GM13976 (cell line): ENCODE measurements at places on chromosomes 13 and 19.
A peak's percentile ranks its signal among the peaks of the same experiment; 100 is the strongest.

DNA sequence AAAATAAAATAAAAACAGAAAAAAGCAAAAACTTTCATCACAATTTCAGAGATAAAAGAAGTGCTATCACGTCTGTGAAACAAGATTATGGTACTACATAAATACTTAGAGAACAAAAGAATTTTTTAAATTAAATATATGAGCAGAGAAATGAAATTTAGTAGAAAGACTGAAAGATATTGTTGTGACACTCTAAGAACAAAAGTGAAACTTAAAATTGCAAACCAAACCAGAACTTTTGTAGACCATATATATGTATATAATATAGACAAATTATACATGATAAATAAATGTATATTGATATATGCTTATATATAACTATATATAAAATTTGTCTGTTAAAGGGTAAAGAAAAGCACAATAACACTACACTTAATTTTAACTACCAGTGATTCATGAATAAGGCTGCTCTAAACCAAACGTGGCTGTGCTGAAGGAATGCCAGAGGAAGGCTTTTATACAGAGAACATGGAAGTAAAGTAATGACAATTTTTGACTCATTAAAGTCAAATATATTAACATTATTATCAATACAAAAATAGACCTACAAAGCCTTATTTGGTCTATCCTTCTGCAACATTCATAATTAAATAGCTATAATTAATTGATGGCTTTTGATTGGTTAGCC, 1516.7 kb upstream of the PCDH20 start:
- DNase-seq: no peak

DNA sequence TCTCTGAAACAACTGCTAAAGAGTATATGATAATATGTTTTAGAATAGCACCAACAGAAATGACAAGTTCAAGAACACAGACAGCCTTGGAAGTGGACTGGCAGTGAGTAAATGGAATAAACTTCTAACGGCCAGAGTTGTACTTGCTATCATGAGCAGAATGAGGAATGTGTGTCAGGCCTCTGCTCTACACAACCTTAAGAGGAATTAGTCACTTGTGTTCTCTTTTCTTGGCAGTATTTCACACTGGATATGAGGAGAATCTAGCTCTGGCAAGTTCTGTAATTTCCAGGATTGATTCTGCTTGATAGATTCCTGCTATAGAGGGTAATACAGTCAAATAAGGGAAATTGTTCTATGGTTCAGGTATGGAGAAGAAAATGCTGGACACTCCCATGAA, 757.3 kb downstream of the EFNB2 start:
- no peak for DNase-seq

- DNase-seq: no peak
Measured at GRCh38 chr19:49677231-49677900, at the start of gene PRMT1. TSS of gene PRMT1 (plus strand) at chr19:49677271. CDS start at chr19:49677281, 10 bp downstream.

GRCh38 chr19:17846146-17846545, 1.6 kb downstream of the JAK3 start:
- no peak for DNase-seq

- DNase-seq: no peak
Measured at GRCh38 chr13:99434258-99434788, 66.9 kb upstream of the TM9SF2 start.

GRCh38 chr13:101673360-101674105, 221.1 kb downstream of the ITGBL1 start:
- no peak for DNase-seq

DNA sequence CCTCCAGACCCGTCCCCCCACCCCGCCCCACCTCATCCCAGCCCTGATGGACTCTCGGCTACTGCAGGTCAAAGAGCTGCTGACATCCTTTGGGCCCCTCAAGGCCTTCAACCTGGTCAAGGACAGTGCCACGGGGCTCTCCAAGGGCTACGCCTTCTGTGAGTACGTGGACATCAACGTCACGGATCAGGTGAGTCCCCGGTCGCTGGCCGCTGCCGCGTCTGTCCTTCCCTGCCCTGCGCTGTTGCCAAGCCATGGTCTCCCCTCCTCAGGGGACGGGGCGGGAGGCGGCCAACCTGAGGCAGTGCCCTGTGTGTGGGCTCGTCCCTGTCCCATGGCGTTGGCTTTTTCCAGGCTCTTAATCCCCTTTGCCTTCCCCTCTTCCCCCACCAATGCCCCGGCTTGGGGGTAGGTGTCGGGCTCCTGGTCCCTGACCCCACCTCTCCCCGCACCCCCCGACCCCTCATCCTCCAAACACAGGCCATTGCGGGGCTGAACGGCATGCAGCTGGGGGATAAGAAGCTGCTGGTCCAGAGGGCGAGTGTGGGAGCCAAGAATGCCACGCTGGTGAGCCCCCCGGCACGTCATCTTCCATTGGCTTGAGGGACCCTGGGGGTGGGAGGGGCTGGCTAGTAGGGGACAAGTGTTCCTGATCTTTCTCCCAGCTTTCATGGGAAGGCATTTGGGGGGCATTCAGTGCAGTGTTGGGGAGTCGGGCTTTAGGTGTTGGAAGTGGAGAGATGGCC, 6.2 kb upstream of the EPN1 start:
- no peak for DNase-seq

DNA sequence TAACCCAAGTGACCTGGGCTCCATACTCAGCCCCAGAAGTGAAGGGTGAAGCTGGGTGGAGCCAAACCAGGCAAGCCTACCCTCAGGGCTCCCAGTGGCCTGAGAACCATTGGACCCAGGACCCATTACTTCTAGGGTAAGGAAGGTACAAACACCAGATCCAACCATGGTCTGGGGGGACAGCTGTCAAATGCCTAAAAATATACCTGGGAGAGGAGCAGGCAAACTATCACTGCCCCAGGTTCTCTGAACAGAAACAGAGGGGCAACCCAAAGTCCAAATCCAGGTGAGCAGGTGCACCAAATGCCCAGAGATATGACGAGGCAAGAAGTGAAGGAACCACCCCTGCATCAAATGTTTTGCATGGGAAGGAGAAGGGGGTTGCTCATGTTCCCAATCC, 6.1 kb upstream of the CEACAM7 start:
- DNase-seq: no peak

DNA sequence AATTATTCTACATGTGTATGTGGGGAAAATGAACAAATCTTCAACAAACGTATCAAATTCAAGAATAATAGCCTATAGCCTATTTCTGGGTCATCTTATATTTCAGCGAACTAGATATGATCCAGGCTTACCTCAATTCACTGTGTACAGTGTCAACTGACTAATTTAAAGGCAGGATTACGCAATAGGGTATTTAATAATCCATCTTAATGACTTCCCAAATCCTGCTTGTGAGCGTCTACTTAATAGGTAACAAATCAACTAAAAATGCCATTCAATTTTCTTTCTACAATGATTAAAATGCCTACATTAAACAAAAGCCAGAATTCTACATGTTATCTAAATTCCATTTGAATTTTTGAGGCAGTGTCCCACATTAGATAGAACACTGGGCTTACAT, 67.0 kb downstream of the USP12 start:
- no peak for DNase-seq

GRCh38 chr13:40213779-40214178, 452.7 kb downstream of the FOXO1 start:
- no peak for DNase-seq

GRCh38 chr19:51258165-51259160, 7.6 kb downstream of the SIGLECL1 start:
- no peak for DNase-seq

- no peak for DNase-seq
Measured at GRCh38 chr19:58086825-58087710, 11.0 kb downstream of the ZSCAN18 start.

DNA sequence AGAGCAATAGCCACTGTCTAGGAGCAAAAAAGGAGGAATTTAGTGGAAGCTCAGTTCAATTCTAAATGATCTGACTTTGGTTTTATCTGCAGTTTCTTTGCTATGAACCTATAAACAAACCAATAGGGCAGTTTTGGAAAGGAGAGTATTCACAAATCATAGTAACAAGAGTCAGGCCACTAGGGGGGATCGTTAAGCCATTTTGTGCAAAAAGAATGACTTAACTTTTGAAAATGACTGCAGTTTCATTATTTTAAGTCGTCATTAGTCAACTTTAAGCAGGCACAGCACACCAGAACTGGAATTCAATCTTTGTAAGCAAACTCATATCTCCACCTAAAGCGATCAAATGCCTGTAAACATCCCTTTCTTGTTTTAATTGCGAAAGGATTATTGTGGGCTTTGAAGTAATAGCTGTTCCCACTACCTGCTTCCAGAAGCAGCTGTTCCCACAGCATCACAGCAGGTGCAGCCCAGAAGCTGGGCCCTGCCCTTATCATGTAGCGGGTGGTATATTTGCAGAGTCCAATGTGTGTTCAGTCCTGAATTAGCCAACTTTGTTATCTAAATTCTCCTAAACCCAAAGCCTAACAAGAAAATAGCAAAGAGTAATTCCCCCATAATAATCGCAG, 51.5 kb downstream of the SOX21 start:
- no peak for DNase-seq

- DNase-seq: peak; percentile 73
Measured at GRCh38 chr19:1136201-1136600, 32.4 kb downstream of the GPX4 start.

DNA sequence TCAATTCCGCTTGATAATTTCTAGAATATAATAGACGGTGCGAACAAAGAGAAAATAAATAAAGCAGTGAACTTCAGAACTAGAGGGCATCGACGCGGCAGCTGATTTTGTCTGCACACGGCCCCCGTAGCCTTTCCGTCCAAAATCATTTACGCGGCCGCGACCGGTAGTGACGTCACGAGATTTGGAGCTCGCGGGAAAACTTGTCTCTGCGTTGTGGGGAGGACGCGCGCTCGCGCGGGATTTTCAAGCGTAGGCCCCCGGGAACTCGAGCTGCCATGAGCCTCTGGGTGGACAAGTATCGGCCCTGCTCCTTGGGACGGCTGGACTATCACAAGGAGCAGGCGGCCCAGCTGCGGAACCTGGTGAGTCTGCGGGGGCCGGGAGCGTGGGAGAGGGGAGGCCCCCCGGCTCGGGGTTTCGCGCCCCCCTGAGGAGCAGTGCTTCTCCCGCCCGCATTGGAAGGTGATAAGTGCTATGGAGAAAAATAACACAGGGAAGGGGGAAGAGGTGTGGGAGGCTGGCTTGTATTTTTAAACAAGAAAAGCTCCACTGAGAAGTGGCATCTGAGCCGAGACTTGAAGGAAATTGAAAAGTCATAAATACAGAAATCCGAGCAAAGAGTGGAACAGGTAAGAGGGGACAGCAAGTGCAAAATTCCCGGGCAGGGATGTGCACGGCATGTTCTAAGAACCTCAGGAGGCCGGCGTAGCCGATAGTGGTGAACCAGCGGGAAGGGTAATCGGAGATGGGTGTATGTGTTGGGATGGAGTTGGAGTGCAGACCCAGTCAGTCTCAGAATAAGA, at the start of gene RFC3:
RFC3 (plus strand) TSS at position 249 of the 806 bp plus-strand sequence; CDS start at position 279, 30 bp downstream.
- peak; percentile 90 for DNase-seq

GRCh38 chr13:23510544-23510916, 59.7 kb upstream of the TNFRSF19 start:
- no peak for DNase-seq

- DNase-seq: no peak
Measured at GRCh38 chr13:79406597-79406908, 498 bp upstream of the RBM26 start.

DNA sequence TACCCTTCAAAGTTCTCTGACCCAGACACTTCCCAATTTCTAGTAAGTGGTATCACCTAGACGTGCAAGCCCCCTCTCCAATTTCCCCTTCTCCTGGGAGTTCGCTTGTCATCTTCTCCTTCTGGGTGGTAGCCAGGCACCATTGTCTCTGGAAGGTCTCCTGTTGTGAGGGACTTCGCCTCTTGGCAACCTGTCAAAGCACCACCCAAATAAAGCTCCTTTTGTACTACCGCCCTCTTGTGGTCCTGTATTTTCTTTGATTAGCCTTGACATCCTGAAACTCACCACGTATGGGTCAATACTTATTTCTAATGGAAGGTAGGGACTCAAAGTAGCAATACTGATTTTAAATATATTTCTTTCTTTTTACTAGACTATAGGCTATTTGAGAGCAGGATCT, 8.2 kb downstream of the GPC5 start:
- DNase-seq: peak; percentile 52

DNA sequence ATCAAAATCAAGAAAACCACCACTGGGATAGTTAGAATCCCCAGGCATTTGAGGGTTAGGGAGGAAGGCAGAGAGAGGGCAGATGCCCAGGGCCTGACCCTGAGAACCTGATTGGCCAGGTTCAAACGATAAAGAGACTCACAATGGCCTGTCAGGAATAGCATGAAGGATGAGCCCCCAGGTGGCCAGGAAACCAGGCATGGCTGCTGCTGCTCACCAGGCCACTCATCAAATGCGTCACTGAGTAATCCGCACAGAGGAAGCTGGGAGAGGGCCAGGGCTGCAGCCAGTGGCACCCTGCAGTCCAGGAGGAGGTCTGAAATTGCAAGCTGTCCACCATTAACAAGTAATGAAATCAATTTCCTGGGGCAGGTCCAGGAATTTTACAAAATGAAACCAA, 111.3 kb downstream of the KATNAL1 start:
- no peak for DNase-seq

DNA sequence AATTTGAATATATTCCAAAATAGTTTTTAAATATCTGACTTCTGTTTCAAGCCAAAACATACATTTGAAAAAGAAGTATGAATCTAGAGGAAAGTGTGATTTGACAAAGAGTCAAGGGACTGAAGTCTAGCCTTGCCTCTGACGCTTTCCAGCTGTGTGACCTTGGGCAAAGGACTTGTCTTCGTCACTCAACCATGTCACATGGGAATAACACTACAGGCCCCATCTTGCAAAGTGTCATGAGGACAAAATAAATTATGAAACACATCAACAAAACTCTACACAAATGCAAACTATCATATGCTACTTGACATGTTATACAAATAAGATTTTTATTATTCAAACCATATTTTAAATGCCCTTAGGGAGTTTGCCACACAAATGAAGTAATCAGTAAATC, 73.0 kb downstream of the CYSLTR2 start:
- DNase-seq: no peak

DNA sequence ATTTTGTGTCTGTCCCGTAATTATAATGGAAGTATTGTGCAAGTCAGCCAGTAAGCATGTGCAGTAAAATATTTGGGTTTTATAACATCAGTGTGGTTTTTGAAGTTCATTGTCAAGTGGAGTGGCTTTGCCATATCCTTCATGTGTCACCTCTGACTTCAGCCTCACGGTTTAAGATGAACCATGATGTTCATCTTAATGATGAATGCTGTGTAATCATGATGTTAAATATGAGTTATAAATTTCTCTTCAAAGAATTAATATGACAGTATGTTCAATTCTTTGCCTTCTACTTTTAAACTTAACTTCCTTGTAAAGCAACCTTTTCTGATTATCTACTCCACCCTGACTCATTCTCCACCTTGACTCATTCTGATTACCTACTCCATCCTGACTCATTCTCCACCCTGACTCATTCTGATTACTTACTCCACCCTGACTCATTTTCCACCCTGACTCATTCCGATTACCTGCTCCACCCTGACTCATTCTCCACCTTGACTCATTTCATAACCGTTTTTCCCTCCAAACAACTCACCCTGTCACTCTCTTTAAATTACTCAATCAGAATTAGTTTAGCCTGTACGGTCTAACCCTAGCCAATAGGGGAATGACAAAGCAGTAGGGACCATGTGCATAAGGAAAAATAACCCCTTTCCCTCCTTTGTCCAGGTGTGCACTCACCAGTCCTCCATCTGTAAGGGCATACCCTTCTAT, 50.3 kb upstream of the ANKRD10 start:
- no peak for DNase-seq

GRCh38 chr19:30089086-30089665, 147.1 kb downstream of the URI1 start:
- no peak for DNase-seq
